Panc1 (cell line): ENCODE measurements at places on chromosomes 11 and 22. TPM values are rescaled to one million over a fixed set of nuclear protein-coding genes. Genes with fewer than 3 reads are reported as not detected.

- DNase-seq: no peak
These were observed 32.7 kb upstream of the TXNRD2 start for GRCh38 chr22:19974268-19974861.

DNA sequence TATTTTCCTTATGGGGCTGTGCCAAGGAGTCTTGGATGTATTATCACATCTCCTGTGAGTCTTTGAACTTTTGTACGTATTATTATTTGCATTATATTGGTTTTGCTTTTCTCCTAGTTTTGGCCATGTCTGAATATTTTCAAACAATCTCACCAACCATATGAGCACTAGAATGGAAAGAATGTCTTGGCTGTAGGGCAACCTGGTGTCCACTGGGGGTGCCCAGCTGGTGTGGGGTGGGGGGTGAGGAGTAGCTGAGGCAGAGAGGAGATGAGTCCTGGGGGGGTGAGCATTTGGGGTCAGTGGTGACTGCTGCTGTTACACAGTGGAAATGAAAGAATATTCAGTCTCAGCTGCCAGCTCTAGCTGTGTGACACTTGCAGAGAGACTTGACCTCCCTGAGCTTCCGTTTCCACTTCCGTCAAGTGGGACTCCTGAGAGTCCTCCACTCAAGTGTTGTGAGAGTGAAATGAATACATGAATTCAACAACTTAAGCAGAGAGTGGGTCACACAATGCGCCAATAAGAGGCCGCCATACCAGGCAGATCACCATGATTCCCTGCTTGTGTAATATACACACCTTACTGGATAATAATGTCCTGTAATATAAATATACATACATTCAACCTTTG is 12.7 kb upstream of the PVALB start:
- no peak for DNase-seq

GRCh38 chr11:6057452-6057851 is 26.9 kb upstream of the OR56A1 start:
- DNase-seq: no peak

The MIF gene
- total RNA-seq: 936 TPM

The LRP4 gene
- 11.7 TPM for total RNA-seq

The CTSW gene
- not detected for total RNA-seq
